Stimulated activated CD4-positive, alpha-beta T cell treated with anti-CD3 and anti-CD28 coated beads, Interleukin-1b, Interleukin-23, amount 100 ng/mL, for 1 hour (primary cell): ENCODE measurements at places on chromosomes 4 and X.

DNA sequence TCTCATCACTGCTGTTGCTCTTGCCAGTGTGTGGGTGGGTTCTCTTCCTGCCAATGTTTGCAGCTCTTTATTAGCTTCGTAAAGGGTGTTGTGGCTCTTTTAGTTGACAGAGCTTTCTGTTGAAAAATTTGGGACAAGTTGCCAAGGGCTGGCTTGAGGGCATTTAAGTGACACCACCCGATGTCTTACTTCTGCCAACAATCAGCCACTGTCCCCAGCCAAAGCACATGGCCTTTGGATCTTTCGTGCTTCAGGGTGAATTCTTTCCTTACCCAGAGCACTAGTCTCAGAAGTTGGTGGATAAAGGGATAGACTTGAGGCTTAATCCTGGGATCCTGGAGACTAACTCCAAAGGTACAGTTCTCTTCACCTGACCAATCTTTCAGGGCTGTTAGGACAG lies 113.6 kb downstream of the SOX3 start:
- DNase-seq: no peak

- DNase-seq: no peak
Measured at GRCh38 chr4:47704693-47705325, 133.1 kb downstream of the CORIN start.

DNA sequence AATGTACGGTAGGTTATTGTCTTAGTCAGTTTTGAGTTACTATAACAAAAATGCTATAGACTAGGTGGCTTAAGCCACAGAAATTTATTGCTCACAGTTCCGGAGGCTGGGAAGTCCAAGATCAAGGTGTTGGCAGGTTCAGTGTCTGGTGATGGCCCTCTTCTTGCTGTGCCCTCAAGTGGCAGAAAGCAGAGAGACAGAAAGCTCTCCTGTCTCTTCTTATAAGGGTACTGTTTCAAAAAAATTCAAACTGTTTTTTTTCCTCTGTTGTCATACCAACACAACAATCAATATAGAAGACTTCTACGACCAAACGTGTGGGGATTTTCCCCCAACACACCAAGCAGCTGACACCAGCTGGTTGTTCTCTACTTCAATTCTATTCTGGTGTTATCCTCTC lies 53.4 kb downstream of the ADGRG4 start:
- no peak for DNase-seq

- DNase-seq: no peak
Measured at GRCh38 chr4:73438582-73439215, 2.7 kb downstream of the AFP start.

DNA sequence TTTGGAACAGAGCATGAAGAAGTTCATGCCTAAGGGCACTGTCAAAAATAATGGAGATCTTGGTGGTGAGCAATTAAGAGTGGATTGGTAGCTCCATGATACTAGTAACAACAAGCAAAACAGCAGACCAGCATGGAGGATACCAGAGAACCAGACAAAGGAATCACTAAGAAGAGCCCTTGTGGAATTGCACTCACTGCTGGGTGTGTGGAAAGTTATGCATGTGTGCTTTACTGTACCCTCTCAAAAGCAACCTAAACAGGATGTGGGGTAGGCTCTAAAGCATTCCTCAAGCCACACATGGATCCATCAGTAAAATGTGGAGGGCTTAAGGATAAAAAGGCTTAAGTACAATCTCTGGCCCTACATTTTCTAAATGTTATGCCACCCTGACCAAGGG lies 69.5 kb downstream of the AR start:
- DNase-seq: no peak

GRCh38 chr4:141079393-141079930 lies 53.8 kb downstream of the RNF150 start:
- no peak for DNase-seq

- DNase-seq: no peak
Measured at GRCh38 chr4:74338792-74339333, 26.1 kb upstream of the EREG start.

- DNase-seq: no peak
Measured at GRCh38 chr4:41512136-41512535, 25.8 kb upstream of the LIMCH1 start.

GRCh38 chr4:182325848-182326255 lies 82.7 kb downstream of the TENM3 start:
- DNase-seq: no peak

- no peak for DNase-seq
Measured at GRCh38 chr4:96649536-96649935, 809.6 kb downstream of the PDHA2 start.

DNA sequence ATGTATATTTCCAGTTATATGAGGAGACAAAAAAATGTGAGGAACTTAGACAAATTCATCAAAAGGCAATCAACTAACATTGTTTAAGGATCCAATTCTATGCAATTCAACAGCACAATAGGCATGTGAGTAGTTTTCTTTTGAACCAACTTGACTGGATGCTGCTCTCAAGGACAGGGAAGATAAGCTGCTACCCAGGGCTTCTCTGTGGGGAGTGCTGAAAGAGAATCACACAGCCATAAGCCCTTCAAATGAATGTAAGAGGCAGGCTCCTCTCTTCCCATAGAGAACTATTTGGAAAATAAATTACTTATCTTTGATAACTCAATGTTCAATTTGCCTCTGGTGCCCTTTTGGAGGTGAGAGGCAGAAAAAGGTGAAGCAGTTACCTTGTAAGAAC lies 1413.6 kb downstream of the PCDH7 start:
- DNase-seq: no peak

DNA sequence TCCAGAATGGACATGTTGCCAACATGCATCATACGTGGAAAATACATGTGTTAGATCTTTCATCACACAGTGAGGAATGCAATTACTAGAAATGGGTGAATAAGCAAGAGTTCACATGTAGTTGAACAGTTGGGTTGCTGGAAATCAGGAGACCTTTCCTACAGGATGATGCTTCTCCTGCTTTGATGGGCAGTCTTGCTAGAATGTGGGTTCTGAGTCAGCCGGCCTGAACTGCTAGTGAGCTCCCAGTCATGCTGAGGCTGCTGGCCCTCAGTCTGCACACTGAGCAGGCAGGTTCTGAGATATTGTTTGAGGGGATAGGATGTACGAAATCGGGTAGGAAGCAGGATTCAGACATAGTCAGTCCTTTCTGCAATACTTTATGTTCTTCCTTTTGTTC lies 20.2 kb downstream of the MSL3 start:
- no peak for DNase-seq

DNA sequence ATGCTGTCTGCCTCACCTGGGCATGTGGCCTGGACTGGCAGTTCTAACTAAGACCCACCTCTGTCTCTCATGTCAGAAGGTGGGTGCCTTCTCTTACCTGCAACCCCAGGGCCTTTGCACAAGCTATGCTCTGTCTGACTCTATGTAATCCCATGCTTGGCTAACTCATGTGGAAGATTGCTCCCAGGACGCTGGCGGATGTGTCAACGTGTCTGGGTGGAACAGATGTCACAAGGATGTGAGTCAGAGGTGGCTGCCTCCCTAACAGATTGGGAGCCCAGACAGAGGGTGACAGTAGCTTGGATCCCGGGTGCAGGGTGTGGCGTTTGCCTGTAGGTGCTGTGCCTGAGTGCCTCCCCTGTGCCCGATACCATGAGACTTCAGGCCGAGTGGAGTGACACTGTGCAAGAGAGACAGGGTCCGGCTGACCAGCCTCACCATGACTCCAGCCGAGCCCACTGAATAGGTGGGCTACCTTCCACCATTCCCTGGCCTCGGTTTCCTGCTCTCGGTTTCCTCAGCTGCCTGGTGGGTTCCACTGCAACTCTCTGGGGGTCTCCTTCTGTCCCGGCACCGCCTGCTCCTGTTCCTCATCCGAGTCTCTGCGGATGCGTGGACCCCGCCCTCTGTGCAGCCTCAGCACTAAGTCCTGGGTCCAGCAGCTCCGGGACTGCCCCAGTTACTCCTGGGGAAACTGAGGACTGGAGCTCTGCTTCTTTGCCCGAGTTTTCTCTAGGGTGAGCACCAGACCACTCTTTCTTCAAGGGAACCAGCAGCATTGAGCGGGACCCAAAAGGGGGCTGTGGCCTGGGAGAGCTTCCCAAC lies 11.0 kb downstream of the SH3BP2 start:
- DNase-seq: no peak

DNA sequence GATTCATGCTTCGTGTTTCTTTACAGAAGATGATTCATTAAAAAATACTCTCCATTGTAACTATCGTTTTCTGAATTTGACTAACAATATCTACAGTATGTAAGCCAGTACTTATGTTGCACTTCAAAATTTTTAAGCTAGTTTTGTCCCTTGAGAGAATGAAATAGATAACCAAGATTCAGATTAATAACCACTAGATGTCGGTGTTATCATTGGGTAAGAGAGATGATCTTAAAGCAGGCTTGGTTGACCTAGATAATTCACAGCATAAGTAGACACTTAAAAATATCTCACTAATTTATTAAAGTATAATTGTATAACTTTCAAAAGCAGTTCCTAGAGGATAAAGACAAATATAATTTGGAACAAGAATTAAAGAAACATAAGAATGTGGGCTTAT lies 430.9 kb downstream of the C4orf33 start:
- no peak for DNase-seq

DNA sequence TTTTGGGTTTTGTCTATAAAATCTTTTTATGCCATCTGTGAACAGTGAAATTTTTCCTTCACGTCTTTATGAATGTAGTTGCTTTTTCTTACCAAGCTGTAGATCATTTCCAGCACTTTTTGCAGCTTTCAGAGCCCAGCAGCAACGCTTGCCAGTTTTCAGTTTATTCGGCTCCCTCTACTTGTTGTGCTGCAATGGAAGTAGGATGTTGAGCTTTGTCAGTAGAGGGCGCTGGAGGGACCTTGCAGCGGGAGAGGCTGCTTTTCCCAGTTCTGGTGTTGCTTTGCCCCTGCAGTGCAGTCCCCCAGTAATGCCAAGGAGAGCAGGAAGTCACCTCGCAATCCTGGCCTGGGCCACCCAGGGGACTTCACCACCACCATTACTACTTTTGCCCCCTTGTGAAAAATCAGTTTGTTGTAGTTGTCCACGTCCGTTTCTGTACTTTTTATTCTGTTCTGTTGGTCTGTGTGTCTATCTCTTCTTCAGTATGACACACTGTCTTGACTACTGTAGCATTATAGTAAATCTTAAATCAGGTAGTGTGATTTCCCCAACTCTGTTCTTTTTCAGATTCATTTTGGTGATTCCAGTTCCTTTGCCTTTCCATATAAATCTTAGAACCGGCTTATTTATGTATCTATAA lies 21.8 kb downstream of the CMC4 start:
- peak; percentile 3 for DNase-seq

DNA sequence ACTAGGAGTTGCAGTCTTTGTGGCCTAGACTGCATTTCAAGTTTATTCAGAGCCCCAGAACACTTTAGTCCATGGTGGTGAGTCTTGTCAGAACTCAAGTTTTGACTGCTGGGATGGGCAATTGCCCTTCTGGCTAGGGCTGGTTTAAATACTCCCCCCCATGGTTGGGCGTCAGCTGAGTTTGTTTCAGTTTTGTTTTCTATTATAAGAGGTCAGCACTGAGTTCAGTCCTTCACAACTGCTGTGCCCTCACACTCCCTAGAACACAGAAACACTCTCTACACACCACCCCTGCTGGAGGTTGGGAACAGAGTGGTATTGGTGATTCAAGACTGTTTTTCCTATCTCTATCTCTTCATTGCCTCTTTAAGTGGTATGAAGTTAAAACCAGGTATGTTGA lies 217.0 kb downstream of the GUCY2F start:
- DNase-seq: no peak

DNA sequence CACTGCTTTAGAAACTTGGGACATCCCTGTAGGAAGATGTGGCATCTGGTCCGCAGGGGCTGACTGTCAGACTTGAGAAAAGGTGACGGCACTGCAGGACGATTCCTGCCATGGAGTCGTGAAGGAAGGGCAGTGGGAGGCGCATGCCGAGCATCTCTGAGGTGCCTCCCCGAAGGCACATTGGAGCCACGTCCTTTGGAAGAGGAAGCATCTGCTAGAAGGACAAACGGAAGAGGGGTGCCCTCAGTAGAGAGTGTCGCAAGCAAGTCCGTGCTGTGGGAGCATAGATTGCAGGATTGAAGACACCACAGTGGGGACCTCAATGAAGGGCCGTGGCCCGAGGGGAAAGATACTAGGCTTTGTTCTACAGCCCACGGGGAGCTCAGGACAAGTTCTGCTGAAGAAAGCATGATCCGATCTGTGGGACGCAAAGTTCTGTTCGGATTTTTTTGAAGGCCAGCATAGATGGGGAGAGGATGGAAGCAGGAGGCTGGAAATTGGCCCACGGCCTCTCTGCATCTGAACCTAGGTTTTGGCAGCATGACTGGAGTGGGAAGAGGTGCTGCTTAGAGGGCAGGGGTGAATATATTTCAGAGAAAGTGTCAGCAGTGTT lies 24.2 kb upstream of the HELT start:
- no peak for DNase-seq

GRCh38 chrX:121570072-121570841 lies 522.8 kb downstream of the GLUD2 start:
- no peak for DNase-seq

- DNase-seq: no peak
Measured at GRCh38 chrX:10104958-10105658, 51.7 kb upstream of the CLCN4 start.

DNA sequence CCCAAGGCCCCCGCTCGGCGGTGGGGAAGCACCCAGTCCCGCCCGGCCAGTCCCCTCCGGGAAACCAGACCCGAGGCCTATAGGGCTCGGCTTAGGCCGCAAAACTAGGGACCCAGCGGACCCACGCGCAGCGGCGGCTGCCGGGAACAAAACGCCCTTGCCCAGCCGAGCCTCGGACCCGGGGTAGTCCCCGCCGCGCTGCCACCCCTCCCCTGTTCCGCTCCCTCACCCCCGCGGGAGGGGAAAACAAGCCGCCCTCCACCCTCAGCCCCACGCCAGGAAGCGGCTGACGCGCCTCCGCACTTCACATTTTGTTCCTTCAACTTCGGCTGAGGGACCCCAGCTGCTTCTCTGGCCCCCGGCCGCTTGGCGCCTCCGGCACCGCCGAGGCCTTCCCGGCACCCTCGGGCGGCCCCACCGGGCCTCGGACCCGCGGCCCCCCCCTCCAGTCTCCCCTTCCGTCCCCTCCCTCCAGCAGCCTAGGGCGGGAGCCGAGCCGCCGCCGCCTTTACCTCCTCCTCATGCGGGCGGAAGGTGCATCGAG lies 694 bp downstream of the PDS5A start:
- peak; percentile 16 for DNase-seq

GRCh38 chrX:69185141-69185540 lies 19.9 kb upstream of the PJA1 start:
- DNase-seq: no peak
